ENCODE measurements at places on chromosomes 7 and 10.

DNA sequence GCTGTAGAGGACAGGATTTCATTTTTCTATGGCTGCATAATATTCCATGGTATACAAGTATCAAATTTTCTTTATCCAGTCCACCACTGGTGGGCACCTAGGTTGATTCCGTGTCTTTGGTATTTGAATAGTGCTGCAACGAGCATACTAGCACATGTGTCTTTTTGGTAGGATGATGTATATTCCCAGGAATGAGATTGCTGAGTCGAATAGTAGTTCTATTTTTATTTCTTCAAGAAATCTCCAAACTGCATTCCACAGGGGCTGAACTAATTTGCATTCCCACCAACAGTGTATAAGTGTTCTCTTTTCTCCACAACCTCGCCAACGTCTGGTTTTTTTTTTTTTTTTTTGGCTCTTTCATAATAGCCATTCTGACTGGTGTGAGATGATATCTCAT is 550.0 kb downstream of the REEP3 start:
- no peak for DNase-seq

DNA sequence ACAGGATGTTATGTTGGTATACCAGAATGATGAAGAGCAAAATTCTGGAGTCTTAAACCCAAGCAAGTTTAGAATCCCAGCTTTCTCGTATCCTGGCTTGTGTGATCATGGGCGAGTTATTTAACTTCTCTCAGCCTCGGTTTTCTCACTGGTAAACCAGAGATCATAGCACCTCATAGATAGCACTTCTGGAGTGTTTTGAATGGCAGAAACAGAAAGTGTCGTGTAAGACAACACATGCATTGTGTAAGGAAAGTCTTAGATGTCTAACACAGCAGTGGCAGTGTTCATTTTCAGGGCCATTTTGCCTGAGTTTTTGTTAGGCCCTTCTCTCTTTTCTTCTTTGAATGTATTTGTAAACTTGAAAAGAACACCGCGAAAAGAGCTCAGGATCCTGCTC is 465.1 kb downstream of the AUTS2 start:
- no peak for DNase-seq

DNA sequence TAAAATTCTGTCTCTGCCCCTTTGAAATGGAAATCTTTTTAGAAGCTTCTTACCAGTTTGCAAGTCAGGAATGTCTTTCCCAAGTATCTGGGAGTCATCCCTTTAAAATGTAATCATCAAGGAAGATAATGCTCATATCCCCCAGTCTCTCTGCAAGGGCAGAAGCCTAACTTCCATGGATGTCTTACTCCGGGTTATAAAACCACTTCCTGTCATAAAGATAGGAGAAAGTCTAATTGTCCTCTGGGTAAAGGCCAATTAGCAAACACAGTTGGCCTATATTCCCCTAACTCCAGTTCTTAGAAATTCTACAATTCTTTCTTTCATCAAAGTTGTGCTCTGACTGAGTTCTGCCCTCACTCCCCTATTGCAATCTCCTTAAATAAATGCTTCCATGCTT is 1631.5 kb upstream of the LRRTM3 start:
- no peak for DNase-seq

GRCh38 chr7:122013065-122013464 is 131.0 kb downstream of the AASS start:
- no peak for DNase-seq

DNA sequence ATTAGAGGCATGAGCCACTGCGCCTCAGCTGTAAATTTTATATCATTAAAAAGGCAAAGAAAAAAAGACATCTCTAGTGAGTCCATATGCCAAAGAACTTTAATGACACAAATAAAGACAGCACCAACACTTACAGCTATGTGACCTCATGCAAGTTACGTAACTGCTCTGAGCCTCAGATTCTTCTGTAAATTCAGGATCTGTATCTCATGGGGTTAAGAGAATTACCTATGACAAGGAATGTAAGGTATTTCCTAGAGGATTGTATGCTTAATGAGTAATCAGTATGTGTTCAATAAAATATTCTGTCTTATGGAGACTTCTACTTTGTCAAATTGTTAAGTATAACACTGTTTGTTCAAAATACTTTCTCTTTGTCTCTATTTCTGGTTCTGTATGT is 274.0 kb upstream of the GLI3 start:
- no peak for DNase-seq

DNA sequence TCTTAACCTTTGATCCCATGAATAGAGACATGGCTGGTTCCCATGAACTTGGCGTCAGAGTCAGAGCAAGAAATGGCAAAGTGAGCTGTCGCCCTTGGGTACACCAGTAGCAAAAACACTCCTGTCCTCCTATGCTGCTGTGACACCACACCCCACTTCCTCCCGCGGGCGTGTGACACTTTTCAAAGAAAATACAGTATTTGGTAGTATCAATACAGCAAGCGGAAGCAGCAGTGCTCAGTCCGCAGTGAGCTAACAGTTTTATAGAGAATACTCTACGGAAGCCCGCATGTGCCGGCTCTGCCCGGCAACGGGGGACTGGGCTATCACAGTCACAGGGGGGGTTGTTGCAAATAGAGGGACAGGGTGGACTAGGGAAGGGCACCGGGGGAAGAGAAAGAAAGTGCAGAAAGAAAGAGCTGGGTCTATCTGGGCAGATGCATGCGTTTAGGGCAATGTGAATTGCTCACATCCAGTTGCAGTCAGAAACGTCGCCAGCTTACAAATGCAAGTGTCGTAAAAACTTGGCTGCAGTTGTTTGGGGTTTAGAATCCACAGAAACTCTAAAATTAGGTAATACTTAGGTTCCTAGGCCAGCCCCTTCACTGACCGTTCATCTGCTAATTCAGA is 49.8 kb downstream of the PRKCQ start:
- DNase-seq = no peak

DNA sequence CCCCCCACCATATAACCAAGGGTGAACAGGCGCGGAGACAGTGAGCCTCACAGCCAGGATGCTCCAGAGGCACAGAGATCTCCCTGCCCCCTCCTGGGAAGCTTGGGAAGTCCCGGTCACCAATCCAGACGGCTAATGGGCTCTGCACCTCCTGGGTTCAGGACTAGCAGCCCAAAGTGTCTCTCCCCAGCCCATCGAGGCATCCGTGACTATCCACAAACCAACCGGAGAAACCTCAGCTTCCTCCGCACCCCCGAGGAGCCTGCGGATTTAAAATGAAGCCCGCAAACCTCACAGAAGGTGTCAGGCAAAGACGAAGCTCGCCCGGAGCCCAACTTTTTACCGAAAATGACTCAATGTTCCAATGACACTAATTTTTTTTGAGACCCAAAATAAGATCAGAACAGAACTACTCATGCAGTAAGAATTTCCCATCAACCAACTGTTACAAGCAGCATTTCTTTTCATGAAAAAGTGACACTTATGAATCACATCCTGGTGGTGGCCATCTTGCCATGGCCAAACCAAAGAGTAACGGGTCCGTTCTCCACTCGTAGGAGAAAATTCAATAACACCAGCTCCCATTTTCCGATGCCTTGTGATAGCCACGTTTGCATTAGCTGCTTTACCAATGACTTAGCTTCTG is 6.0 kb downstream of the PDGFA start:
- no peak for DNase-seq

DNA sequence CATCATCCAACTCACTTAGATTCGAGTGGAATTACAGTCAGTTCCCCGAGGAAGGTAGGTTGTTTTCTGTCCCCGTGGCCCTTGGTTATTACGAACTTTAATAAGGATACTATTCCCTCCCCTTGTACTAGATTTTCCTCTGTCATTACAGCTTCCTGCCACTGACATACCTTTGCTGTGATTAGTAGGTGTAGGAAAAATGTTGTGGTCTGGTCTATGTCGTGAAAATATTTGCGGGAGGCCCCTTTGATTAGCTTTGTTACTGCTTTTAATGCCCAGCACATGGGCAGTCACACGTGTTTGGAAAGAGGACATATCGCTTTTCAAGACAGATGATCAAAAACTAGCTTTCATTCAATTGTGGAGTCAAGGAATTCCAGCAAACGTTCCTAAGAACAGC is 92.2 kb downstream of the GATA3 start:
- DNase-seq = no peak

- peak; percentile 90 for DNase-seq
Measured at GRCh38 chr10:104707602-104708459, 66.7 kb downstream of the SORCS3 start.

GRCh38 chr10:116612107-116612769 is 8.5 kb upstream of the PNLIPRP2 start:
- no peak for DNase-seq

GRCh38 chr10:59557642-59558041 is 152.0 kb downstream of the SLC16A9 start:
- DNase-seq = no peak

- no peak for DNase-seq
Measured at GRCh38 chr10:98536551-98536950, 89.8 kb upstream of the HPS1 start.

DNA sequence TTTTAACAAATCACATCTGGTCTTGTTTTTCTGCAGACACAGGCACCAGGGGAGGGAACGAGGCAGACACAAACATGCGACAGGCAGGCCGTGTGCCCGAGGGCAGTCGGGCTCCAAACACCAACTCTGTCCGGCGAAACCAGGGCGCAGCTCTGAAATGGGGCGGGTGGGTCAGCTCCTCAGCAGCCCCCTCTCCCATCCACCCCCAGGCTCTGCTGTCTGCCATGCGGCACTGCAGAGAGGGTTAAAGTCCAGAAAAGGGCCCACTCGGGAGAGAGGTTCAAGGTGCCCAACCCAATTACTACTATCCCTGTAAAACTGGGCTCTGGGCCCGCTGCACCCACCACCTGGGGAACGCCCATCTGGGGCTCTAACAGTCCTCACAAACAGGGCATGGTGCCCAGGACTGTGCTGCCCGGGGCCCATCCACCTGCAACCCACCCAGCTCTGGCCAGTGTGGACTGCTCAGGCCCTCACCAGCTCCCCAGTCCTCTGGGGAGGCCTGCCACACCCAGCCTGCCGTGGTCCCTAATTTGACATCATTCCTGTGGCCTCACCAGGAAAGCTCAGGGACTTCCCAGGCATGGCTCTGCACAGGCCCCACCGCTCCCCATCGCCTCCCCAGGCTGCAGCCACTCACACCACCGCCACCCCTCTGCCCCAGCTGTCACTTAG is 18.7 kb downstream of the YKT6 start:
- DNase-seq = no peak

DNA sequence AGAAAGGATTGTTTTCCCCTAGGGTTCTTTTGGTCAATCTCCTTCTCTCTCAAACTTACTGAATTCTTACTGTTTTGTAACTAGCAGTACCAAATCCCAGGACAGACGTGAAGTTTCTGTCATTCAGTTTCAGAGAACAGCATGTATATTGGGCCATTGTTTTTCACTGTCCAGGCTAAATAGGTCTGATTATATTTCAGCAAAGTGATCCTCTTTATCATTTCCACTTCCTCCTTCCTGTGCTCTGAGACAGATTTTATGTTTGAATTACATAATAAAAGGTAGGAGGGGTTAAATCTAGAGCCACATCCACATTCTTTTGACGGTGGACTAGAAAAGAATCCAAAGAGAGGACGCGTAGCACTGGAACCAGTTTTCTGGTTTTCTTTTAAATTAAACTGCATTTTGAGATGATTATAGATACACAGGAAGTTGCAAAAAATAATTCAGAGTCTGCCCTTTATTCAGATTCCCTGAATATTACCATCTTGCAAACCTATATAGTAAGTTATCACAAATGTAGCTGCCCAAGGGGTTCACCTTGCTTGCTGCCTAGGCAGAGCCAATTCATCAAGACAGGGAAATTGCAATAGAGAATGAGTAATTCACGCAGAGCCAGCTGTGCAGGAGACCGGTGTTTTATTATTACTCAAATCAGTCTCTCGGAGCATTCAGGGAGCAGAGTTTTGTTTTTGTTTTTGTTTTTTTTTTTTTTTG is 40.1 kb downstream of the AKR1E2 start:
- DNase-seq = no peak

DNA sequence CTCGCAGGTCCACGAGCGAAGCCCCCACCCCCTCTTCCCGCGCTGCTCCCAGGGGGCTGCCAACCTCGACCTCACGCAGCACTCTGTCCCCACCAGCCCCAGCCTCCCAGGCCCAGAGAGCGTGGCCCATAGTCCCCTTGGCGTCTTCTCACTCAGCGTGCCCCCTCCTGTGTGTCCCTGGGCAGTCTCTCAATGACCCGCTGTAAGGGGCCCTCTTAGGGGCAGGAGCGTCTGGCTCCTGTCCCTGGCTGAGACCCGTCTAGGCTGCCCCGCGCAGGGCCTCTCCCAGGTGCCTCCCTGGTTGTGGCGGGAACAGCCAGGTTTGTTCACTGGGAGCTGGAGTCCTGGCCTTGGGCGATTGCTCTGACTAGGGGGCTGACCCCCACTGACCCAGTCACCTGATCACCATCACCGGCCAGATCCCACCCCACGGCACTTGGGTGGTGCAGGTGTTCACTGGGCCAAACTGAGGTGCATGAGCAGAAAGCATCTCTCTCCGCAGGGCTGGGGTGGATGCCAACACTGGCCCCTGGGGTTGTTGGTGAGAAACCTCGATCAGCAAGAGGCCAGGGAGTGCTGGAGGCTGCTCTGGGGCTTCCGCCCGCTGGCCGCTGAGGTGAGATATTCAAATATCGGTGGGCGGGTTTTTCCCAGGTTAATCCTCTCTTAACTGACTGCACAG is 12.6 kb upstream of the WDFY4 start:
- DNase-seq = no peak

DNA sequence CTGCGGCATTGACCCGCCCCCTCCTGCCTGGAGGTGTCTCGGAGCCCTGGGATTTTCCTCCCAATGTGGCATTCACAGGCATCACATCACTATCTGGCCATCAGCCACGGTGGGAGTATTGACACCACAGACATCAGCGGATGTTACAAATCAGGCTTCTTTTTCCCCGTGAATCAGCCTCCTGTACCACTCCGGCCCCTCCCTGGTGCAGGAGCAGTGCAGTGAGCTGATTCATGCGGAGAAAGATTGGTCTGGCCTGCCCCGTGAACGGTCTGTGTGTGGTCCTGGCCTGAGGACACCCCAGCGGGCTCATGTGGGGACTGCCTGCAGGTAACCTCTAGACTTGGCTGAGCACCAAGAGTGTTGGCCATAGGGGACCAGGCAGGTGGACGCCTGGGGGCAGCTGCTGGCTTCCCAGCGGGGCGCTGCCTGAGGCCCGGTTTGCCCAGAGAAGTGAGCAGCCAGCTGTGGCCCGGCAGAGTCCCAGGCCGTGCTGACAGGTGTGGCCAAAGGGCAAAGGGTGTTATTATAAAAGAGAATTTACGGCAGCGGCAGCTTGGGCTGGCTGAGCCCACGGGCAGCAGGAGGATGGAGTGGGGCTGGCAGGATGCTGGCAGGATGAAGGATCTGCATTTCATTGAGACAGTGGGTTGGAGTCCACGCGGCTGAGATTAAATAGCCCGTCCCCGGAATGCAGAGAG is 32.1 kb upstream of the GNA12 start:
- DNase-seq = peak; percentile 42

DNA sequence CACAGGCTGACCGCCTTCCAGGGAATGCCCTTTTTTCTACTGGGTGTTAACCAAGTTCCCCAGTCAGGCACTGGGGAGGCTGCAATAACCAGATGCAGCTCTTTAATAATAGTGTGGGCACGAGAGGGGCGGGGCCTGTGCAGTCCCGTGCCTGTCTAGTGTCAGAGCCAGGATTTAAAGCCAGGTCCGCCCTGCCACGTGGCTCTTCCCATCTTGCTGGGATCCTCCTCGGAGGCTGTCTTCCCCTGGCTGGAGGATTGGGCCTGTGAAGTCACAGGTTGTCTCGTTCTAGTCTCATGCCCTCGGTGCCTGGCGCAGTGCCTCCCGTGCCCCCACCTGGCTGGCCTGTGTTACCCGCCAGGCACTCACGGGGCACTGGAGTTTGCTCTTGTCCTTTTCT is 25.2 kb downstream of the TMEM120A start:
- DNase-seq = no peak

- DNase-seq = no peak
Measured at GRCh38 chr10:51344371-51344770, 270.1 kb downstream of the PRKG1 start.

- DNase-seq = no peak
Measured at GRCh38 chr7:139702313-139702731, 75.5 kb downstream of the HIPK2 start.

Measured in NCI-H1417 treated with DMSO at 0.1 percent for 48 hours (cell line).